NCI-H1436 (cell line): ENCODE measurements at places on chromosomes 13 and 19.

GRCh38 chr19:20165971-20166592 lies 932 bp upstream of the ZNF486 start:
- DNase-seq: no peak

DNA sequence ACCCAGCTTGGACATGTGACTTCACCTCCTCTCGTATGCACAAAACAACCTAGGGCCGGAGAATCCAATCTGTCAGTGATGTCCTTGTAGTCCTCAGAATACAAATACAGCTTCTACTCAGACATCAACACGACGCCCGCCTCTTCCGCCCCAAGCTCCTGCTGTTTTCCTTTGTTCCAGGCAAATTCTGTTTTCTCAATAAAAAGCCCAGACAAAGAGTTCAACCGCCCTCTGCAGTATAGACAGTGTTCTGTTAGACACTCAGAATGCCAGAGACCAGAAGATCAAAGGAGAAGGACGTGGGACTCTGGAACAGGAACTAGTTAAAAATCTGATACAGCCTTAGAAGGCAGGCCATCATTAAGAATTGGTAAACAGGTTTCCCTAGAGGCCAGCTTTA lies 42.0 kb upstream of the GGACT start:
- no peak for DNase-seq

DNA sequence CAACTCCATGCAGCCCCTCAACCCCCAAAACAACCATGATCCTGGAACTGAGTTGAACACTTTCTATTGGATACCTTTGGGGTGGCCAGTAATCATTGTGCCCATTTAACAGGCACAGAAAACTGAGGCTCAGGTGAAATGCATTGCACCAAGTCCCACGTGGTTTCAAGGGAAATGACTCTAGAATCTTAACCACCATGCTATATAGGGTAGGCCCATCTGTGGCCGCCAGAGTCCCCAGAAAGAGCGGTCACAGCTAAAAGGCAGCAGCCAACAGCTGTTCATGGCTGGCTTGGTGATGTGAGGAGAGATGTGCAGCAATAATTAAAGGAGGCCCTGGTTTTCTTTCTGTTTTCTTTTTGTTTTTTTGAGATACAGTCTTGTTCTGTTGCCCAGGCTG lies 2.6 kb downstream of the CNN1 start:
- DNase-seq: no peak

DNA sequence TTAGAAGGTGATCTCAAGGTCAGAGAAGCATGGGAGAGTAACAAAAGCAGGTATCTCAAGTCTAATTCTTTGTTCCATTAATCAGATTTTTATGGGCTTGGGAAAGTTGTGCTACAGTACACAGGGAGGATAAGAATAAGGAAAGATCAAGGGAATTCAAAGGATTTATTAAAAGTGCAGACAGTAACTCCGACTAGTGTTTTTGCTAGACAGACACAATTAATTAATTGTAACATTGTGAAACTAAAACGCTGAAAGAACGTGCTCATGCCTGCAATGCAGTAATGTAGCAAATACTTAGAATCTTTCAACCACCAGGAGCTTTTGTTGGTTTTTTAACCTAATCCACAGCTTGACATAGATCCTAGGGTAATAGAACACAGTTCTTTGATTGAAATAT lies 221.5 kb downstream of the DACH1 start:
- DNase-seq: no peak

- no peak for DNase-seq
These were observed 15.2 kb upstream of the PIK3R2 start for GRCh38 chr19:18137657-18138339.

- DNase-seq: no peak
These were observed 21.0 kb upstream of the LRCH1 start for GRCh38 chr13:46531953-46532352.

DNA sequence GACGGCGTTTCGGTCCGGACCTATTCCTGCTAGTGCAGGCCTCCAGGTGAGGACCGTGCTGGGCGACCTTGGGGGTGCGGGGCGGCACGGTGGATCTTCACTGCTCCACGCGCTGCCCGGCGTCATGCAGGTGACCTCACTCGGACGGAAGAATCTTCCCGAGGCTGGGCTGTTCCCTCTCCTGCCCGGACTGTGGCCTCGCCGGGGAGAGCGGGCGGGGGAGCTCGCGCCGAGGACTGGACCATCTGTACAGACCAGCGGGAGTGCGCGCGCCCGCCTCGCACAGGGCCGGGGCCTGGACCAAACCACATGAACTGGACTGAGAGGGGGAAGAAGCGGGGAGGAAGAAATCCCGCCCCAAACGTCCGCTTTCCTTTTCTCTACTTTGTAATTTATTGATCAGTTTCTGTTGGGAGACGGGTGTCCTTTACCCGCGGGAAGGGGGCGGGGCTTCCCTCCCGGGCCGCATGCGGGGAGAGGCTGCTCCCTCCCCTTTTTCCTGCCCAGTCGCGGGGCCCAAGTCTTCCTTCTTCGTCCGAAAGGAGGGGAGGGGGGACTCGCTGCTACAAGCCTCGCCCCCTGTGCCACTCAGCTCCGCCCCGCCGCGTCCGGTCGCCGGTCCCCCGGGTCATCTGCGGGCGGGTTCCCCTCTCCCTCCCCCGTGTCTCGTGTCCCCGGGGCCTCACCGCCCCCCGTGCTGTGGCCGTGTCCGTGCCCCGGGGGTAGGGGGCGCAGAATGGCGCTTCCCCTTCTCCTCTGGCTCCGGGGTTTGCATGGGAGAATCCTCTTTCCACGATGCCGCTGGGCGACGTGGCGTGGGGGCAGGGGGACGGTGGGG lies 4.9 kb downstream of the HRC start:
- DNase-seq: peak; percentile 88

- no peak for DNase-seq
These were observed 495.4 kb downstream of the TBC1D4 start for GRCh38 chr13:74986609-74987008.

- no peak for DNase-seq
These were observed 16.2 kb upstream of the FREM2 start for GRCh38 chr13:38670627-38671026.

GRCh38 chr13:48818495-48819356 lies 157.0 kb upstream of the FNDC3A start:
- no peak for DNase-seq

DNA sequence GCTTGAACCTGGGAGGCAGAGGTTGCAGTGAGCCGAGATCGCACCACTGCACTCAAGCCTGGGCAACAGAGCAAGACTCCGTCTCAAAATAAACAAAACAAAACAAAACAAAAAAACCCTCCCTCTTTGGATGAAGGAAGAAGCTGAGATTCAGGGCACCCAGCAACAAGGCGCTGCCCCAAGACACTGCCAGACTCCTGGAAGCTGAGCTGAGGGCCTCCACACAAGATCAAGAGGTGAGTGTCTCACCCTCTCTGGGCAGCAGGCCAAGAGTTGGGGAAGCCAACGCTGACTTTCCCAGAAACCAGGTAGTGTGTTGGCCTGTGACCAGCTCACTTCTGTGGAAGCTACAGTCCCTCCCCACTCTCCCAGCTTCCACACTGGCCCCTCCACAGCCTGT lies 3.7 kb upstream of the TYROBP start:
- no peak for DNase-seq

DNA sequence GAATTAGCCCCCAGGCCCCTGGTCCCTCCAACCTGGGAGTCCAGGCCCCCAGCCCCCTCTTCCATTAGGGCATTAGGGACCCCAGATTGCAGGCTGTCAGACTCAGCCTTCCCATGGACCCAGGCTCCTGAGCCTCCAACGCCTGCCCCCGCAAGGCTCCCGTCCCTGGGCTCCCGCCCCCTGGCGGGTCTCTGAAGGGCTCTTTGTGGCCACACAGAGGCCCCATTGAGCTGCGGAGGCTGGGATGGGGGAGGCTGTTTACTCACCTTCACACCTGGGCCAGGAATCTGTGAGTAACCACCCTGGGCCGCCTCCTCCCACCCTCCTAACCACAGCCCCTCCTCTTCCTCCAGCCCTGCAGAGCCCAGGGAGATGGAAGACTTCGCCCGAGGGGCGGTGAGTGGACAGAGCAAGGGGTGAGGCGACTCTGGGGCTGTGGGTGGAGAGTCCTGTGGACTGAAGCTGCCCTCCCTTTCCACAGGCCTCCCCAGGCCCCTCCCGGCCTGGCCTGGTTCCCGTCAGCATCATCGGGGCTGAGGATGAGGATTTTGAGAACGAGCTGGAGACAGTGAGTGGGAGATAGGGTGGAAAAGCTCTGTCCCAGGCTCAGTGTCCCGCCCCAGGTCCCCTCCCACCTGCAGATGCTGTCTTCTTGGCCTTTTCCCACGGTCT lies 4.9 kb downstream of the ARHGEF1 start:
- peak; percentile 13 for DNase-seq

GRCh38 chr13:32472194-32472621 lies 44.3 kb upstream of the N4BP2L1 start:
- DNase-seq: no peak

DNA sequence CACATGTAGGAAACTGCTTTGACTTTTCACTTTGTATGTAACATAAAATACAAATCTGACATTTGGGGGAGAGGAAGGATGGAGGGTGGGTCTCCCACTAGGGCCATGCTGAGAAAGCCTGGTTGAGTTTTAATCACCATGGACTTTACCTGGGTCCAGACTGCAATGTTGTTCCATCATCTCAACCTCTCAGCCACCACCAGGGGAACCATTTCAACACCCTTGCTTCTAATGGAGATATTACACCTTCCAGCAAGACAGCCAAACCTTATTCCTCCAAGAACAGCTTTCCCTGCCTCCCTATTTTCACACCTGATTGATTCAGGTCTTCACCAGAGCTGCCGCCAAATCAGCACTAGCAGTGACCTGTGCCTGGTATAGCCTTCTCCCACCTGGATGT lies 56.0 kb downstream of the ZAR1L start:
- DNase-seq: no peak

DNA sequence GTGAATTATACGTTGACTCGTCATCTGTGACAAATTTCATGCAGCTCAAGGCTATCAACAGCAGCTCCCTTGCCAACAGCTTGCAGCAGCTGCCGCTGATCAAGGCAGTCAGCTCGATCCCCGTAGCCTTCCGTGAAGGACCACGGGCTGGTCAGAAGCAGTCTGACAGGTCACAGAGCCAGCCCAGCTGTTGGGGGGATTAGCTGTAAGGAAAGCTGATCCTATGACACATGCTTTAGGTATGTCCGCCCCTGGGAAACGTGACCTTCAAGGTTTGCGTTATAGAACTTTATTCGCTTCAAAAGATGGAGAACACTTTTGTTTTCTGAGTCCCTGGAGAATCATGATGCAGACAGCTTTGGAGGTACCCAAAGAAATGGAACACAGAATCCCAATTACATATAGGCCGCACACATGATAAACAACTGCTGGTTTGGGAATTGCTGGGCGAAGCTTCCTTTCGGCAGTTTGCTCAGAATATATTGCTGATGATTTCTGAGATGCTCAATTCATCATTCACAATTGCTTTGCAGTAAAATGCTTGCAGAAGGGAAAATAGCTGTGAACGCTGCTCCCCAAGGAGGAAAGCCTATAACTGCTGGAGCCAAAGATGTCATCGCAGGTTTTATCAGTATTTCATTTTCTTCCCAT lies 62.6 kb upstream of the USP29 start:
- no peak for DNase-seq

- DNase-seq: no peak
These were observed 8.2 kb downstream of the CCNE1 start for GRCh38 chr19:29819986-29820385.

DNA sequence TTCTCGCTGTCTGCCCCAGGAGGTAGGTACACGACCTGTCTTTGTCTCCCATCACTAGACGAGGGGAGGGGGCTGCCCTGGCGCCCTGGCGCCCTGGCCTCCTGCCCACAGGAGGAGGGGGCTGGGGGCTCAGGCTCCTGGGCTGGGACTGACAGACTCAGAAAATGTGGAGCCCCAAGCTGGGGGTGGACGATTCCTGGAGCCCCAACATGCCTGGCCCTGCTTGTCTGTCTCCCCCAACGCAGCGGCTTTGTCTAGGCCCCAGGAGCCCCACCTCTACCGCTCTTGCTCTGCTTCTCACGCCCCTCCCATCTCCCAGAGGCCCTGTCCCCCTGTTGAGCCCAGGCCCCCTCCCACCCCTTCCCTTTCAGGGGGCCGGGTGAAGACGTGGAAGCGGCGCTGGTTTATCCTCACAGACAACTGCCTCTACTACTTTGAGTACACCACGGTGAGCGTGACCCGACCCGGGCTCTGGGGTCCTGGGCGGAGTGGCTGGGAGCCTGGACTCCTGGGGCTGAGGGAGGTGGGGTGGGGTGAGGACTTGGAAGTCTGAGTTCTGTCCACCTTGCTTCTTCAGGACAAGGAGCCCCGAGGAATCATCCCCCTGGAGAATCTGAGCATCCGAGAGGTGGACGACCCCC lies 8.6 kb downstream of the CYTH2 start:
- no peak for DNase-seq

- DNase-seq: no peak
These were observed 6.6 kb downstream of the FSTL3 start for GRCh38 chr19:682678-683320.

- no peak for DNase-seq
These were observed 6.9 kb downstream of the PKN1 start for GRCh38 chr19:14440049-14440448.

DNA sequence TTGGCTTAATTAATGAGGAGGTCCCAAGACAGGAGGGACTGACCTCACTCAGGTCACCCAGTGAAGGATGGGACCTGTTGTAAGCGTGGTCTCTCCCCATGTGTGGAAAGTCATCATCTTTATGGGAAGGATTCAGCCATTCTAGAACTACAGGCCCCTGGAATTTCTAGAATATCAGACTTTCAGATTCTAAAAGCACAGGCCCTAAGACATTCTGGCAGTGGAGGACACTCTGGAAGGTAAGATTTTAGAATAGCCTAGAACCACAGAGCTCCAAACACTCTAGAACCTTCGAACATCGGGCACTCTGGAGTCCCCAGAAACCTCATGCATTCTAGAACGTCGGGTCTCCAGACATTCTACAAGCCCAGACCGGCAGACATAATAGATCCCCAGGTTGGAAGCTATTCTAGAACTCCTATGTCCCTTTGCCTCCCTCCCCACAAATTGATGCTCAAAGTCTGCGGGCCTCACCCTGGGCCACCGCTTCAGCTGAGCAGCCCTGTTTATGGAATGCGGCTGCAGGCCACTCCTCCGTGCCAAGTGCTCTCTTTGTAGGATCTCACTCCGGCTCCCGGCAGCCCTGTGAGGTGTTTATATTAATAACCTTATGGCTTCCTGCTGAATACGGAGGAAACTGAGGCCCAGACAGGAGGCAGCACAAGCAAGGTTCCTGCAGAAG lies 1.9 kb upstream of the KLK15 start:
- no peak for DNase-seq

DNA sequence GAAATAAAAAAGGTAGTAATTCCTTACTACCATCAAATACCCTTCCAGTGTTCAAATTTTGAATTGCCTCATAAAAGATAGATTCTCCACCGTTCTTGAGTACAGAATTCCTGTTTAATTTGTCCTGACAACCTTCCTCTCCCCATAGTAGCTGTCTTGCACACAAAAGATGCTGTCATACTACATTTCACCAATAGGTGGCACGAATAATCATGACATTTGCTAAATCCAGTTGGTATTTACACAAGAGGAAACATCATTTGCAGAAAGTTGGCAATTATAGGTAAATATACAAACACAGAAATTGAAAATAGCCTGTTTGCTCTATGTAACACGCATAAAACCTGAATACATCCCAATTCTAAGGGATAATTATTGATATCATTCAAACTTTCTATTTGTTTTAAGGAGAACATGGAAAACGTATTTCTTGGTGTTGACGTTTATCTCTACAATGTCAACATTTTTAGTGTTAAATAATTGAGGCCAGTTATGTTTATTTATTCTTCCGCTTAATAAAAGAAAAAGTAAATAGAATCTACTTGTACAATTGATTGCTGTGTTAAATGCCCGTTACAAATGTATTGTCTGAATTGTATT lies 58.3 kb upstream of the CLDN10 start:
- DNase-seq: no peak

GRCh38 chr19:28075229-28075628 lies 1137.7 kb downstream of the UQCRFS1 start:
- DNase-seq: no peak

GRCh38 chr13:30835442-30835841 lies 70.6 kb upstream of the MEDAG start:
- no peak for DNase-seq
